H1 (cell line): ENCODE measurements at places on chromosomes 11 and 22.
A peak's percentile ranks its signal among the peaks of the same experiment; 100 is the strongest.

- no peak for DNase-seq
These were observed 21.2 kb downstream of the RFPL2 start for GRCh38 chr22:32183625-32184024.

- DNase-seq, result peak; percentile 89
These were observed 23.6 kb downstream of the ALX4 start for GRCh38 chr11:44286268-44286880.

DNA sequence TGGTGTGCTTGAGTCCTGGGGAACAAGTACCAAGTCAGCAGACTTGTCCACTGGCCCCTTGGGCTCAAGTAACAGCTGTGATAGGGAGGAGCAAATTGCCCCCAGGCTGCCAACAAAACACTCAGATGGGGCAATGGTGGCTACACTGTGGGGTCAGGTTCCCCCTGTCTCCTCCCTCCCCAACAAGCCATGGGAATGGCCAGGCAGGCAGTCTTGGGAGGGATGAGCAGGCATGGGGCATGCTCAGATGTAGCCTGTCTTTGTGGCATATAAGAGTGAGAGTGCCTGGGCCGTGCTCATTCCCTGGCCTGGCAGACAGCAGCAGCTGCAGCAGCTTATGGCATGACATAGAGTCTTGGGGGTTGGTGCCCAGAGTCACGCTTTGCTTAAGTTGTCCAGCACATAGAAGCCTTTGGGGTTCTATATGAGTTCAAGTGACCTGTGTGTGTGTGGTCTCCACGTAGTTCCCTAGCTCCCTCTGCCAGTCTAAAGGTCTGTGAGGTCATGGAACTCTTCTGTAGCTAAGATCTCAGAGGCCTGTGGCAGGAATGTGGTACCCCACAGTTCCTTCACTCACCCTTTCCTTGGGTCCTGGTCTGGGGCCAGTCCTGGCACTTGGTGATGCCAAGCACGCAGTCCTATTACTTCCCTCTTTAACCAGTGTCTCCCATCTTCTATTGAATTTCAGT is 44.7 kb downstream of the BIRC2 start:
- no peak for DNase-seq

DNA sequence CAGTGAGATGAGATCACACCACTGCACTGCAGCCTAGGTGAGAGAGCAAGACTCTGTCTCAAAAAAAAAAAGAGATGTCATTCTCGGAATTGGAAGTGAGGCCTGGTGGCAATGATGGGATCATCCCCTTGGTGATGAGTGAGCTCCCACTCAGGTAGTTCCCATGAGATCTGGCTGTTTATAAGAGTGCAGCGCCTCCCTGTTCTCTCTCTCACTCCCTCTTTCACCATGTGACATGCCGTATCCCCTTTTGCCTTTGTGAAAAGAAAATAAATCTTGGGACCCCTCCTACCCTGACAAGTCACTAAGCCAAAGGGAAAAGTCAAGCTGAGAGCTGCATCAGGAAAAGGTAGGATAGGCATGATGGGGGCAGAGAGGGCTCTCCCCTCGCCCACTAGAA is 28.8 kb downstream of the ZNF70 start:
- no peak for DNase-seq

- DNase-seq, result no peak
These were observed 13.0 kb downstream of the TBX1 start for GRCh38 chr22:19773470-19774040.

- DNase-seq, result no peak
These were observed 132.4 kb downstream of the LARGE1 start for GRCh38 chr22:33787645-33788456.
